ENCODE measurements at places on chromosomes 16 and 17.

GRCh38 chr17:58702045-58702476 is 9.7 kb downstream of the RAD51C start:
- DNase-seq: no peak

DNA sequence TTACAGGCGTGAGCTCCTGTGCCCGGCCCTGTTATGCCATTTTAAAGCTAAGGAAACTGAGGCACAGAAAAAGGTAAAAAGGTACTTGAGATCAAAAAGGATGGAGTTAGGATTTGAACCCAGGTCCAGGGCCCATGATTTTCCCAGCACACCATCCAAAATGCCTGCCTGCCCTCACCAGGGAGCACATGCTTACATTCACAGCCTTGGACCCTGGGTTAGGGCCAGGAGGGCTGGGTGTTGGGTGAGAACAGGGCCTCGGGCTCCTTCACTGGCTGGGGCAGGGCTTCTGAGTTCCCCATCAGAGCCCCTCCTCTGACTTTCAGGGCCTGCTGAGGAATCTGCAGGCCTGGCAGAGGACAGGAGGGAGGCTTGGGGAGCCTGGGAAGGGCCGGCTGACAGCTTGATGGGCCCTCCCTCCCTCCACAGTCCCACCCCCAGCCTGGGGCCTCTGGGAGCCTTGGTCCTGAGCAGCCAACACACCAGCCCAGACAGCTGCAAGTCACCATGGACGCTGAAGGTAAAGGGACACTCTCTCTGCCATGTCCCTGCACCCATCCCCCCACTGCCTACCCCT is at the start of gene QPRT:
TSS of gene QPRT (plus strand) at position 490 of the 577 bp plus-strand sequence. CDS start at position 508, 18 bp downstream.
- peak; percentile 41 for DNase-seq

- no peak for DNase-seq
These were observed 21.1 kb upstream of the NUP93 start for GRCh38 chr16:56708525-56709442.

- no peak for DNase-seq
These were observed 841 bp downstream of the TEKT5 start for GRCh38 chr16:10693889-10694288.

DNA sequence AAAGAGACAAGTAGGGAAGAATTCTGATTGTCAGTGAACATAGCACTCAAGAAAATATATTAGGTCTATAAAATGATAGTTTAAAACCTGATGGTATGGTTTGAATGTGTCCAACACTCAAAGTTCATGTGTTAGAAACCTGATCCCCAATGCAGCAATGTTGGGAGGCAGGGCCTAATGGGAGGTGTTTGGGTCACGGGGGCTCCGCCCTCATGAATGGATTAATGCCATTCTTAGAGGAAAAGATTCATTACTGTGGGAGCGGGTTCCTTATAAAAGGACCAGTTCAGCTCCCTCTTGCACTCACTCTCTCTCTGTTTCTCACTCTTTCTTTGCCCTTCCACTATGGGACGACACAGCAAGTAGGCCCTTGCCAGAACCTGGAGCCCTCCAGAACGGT is 41.5 kb upstream of the SLC47A1 start:
- DNase-seq: no peak

DNA sequence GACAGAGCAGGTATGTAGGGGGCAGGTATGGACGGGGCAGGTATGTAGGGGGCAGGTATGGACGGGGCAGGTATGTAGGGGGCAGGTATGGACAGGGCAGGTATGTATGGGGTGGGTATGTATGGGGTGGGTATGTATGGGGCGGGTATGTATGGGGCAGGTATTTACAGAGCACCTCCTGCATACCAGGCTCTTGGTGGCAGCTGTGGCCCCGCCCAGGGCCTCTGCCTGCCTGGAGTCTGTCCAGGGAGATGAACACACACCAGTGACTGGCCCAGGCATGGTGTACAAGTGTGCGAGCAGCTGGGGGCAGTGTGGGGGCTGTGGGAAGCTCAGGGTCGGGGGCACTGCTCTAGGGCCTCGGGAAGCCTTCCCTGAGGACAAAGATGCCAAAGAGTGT is 4.4 kb downstream of the RPL3L start:
- no peak for DNase-seq

- peak; percentile 16 for DNase-seq
These were observed at the start of gene BRD7 for GRCh38 chr16:50368410-50369132. TSS of gene BRD7 (minus strand) at chr16:50368988. CDS start at chr16:50368774, 214 bp downstream.

GRCh38 chr16:50916040-50916439 is 174.2 kb downstream of the CYLD start:
- no peak for DNase-seq

GRCh38 chr16:65449526-65449925 is 327.7 kb upstream of the CDH11 start:
- no peak for DNase-seq

DNA sequence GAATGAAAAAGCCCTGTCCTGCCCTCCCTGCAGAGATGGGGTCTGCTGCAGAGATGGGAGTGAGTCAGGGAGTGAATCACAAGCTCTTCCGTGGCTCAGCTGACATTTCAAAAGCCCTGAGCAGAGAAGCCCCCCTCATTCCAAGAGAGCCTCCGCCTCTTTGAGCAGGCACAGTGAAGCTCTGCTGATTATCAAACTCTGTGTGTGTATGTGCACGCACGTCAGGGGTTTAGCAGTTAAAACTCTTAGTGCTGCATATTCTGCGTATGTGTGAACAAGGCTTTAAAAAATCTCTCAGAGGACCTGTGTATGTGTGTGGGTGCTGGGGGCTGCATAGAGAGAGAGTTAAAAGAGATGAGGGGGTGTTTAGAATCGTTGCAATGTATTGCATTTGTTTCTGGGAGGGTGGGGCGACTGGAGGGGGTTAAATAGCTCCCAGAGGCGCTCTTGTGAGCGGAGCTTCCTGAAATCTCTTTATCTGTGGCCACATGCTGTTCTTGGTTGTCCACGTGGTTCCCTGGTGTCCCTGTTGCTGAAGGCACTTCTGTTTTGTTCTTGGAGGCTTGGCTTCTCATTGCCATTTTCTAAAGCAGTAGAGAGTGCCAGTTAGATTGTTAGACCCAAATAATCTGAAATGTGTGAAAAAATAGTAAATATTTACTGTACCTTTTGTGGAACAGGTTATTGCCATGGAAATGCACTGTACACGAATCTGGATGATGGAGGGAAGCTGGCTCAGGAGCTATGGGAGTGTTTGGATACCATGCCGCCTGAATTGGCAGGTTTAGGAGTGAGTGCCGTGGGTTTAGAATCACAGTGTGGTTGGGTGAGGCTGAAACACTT is 116.6 kb downstream of the PRKCB start:
- no peak for DNase-seq

DNA sequence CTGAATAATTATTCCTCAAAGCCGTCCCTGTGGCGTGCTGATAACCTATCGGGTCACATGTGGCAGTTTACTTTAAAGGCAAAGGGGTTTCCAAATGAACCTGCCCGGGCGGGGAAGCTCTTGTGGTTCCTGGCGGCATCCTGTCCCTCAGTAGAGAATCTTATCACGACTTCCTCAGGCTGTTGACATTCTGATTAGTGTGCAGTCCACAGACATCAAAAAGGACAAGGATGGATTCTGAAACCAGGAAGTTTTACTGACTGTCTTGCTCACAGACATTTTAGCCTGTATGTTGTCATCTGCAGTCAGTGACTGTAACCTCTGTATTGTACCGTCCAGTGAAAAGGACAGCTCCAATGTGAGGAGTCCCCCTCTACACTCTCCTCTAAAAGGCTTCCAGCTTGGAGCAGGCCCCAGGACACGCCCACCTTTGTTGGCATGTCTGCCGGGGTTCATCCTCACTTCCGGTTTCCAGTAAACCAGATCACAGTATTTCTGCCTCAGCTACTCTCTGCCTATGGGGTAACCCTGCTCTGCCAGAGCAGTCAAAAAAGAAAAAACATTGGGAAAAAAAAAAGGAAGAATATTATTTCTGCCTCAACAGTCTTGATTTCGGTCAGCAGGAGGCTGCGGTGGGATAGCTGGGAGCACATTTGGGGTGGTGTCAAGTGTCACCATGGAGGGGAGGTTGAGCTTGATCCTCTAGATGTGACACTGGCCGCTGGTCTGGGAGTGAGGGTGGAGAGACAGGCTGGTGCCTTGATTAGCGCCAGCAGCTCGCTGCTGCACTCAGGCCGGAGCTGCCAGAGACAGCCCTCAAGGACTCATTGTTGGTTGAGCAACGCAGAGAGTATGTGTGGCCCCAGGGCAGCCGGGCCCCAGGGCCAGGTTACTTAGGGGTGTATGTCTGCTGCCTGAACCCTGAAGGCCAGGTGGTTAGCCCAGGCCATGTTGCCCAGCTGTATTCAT is 89.0 kb upstream of the DNAH17 start:
- DNase-seq: no peak

DNA sequence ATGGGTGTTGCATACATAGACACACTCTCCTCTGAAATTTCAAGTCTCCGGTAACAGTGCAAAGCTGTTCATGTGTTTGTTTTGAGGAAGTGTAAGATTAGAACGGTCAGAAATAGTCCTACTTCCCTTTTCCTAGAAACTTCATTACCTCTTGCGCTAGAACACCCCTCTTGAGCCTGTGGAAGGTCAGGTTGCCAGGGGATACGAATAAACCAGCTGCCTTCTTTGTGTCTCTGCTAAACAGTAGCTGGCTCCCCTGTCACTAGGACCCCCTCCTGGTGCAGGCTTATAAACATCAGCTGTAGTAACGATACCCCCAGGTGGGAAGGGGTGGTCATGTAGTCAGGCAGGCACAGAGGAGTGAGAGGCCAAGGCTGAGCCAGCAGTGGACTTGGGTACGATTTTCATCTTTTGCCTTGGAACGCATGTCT is 113.4 kb upstream of the RCVRN start:
- no peak for DNase-seq

GRCh38 chr17:39231591-39232551 is 6.1 kb upstream of the STAC2 start:
- DNase-seq: no peak

DNA sequence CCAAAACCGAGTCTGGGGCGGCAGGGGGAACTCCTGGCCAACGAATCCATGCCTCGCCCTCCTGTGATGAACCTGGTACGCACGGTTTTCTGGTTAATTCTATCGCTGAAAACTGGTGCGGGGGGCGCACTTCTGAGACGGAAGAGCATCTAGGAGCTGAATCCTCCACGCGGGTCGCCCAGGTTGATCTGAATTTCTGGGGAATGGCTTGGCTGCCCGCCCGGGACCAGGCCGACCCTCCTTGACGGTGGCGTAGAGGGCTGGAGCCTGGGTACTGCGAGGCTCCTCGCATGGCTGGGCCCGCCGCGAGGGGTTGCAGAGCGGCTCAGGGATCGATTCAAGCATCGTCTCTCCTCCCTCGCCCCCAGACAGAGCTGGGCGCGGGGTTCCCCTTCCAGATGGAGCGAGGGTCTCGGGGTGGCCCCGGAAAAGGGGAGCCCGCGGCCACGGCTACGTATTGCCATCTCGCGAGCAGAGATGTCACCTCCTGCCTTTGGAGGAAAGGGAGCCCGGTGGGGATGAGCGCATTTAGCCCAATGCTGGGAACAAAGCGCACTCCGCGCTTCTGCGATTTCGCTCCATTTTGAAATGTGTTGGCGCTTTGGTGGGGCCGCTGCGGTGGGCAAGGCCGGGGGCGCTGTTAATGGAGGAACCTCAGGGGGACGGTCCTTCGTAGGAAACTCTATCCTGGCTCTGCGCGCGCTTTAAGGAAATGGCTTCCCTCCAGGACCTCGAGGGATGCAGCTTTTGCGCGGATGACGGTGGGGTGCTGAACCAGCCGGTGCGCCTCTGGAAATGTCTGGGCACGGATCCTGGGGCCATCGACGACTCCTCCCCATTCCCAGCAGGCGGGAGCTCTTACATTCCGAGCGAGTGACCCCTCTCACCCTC is 2.7 kb downstream of the MAPT start:
- no peak for DNase-seq

DNA sequence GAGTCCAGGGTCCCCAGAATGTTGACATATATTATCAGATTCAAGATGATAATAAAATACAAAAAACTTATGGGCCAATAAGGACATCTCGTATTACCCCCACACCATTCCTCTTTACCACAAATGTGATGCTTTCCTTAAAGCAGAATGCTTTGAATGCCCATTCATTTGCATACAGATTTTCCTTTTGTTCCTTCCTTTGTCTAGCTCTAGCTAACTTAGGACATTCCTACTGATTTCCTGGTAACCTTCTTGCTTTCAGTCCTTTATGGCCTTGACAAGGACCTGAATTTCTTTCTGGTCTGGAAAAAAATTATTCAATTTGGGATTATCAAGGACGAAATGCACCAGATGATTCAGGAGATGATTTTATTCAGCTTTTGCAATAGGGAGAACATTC is 304.0 kb downstream of the TMEM114 start:
- DNase-seq: no peak

DNA sequence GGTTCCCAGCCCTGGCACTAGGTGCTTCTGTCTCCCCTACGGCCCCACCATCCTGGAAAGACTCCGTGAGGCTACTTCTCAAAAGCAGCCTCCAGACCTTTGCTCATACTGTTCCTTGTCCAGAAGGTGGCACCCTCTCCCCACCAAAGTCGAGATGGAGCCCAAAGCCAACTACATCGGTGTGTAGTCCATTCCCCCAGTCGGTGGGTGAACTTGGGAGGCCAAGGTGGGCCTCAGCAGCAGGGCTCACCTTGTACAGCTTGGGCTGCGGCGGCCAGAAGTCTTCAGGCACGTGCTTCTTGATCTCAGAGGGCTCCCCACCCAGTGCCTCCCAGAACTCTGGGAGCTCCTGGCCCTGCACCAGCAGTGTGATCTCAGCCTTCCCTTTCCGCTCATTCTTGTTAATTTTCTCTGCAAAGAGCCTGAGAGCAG is 10.2 kb downstream of the FLII start:
- peak; percentile 44 for DNase-seq

GRCh38 chr17:48357779-48358602 is 72.0 kb downstream of the SKAP1 start:
- DNase-seq: no peak

DNA sequence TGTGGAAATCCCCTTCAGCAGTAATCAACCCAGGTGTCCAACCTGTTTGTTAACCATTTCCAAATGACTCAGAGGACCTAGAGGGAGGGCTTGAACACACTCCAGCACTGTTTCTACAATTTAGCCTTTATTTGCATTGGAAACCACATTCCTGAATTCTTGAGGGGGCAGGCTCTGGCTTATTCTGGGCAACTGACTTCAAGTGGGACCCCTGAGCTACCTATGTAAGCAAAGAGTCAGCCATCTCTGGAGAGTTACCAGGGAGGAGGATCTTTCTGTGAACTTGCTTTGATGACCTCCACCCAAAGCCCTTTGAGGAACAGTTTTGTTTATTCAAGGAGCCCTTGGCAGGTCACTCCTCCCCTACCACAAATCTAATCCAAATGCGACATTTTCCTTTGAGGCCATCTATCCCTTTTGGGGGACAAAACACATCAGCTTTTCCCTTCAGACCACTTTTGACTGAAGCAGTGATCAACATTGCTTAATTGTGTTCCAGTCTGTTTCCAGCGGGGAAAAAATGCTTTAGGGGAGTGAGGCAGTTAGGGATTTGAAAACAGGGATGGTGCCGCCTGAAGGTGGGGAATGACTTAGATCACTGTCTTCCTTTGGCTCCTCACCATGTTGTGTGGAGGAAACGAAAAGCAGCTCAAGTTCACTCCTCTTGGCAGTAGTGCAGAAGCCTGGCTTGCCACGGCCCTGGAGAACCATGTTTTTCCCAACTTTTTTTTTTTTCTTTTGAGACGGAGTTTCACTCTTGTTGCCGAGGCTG is 46.2 kb downstream of the TUBD1 start:
- DNase-seq: peak; percentile 100
